ENCODE measurements at places on chromosomes 5 and 9.
A peak's percentile ranks its signal among the peaks of the same experiment; 100 is the strongest.

GRCh38 chr9:136975644-136976043 lies 1.7 kb upstream of the PTGDS start:
- DNase-seq, result no peak

GRCh38 chr5:179375831-179376365 lies 30.6 kb upstream of the ADAMTS2 start:
- DNase-seq, result no peak

GRCh38 chr9:110008663-110009062 lies 199.3 kb downstream of the C9orf152 start:
- DNase-seq, result no peak

DNA sequence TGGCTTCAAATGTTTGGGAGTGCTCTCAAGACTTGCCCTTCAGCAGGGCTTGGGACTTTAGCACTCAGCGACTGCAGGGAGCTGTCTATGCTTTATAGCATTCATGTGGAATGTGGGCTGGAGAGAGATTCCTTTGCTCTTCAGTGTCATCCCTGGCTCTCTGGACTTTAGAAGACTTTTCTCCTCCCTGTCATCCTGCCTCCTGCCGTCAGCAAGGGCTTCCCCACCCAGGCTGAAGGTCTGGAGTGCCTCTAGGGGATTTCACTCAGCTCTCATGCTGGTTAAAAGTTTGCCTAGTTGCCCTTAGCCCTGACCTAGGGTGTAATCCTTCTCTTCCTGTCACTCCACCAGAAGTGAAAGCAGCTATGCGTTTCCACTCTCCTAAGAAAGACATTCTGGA lies 210.9 kb downstream of the FRMD3 start:
- DNase-seq, result peak; percentile 40

DNA sequence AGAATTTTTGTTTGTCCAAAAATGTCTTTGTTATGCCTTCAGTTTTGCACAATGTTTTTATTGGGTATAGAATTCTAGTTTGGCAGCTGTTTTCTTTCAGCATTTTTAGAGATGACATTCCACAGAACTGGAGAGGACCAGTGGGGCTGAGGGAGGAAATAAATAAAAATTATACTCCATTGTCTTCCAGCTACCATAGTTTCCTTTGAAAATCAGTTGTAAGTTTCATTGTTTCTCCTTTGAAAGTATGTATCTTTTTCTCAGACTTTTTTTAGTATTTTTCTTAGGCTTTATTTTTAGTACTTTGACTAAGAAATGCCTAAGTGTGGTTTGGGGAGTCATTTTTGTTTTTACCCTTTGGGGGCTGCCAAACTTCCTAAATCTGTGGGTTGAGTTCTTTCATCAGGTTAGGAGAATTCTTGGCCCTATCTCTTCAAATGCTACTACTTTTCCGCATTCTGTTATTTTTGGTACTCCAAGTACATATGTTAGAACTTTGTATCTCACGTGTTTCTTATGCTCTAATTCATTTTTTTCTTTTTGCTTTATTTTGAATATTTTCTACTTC lies 15.2 kb upstream of the FBLL1 start:
- DNase-seq, result no peak
